Cortex of kidney (tissue), 1 donor: ENCODE measurements at places on chromosomes 7 and 10.

- no peak for DNase-seq
These were observed 179.1 kb upstream of the LRRTM3 start for GRCh38 chr10:66746711-66747110.

- DNase-seq = no peak
These were observed 3.5 kb upstream of the GNGT1 start for GRCh38 chr7:93902777-93903423.

GRCh38 chr10:101172741-101173140, 41.6 kb downstream of the TLX1 start:
- DNase-seq = no peak

DNA sequence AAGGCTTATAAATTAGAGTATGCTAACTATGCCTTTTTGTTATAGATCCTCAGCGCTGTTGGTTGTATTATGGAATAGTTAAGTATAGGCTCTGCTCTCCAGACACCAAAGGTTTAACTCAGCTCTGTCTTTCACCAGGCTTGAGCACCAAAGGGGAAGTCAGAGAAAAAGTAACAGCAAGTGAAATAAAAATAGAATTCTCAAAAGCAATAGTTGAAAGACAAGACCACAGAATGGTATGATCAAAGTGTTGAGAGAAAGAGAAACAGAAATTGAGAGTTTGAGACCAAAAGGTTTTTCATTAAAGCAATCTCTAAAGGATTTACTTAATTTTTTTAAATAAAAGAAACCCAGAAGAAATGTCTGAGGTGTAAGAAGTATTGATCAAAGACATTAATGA, 529.8 kb upstream of the C7orf33 start:
- DNase-seq = no peak

GRCh38 chr7:78368771-78369170, 570.2 kb downstream of the PHTF2 start:
- DNase-seq = no peak
